ENCODE measurements at places on chromosomes 16 and 17.

DNA sequence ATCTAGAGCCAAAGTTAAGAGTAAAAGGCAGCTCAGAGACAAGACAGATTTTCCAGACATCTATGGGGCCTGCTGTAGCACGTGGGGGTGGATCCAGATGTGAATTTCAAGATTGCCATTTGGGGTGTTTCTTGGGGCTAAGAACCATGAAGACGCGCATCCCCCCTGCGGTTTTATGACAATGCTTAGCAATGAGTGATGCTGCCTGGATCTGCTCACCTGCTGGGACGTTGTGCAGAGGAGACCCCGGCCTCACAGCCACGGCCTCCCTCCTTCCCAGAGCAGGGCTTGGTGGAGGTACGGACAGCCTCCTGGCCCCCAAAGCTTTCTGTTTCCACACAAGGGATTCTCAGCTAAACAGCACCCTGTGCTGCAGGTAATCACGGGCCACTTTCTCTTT lies 151.5 kb upstream of the DYNLRB2 start:
- no peak for DNase-seq

GRCh38 chr16:69057400-69058378 lies 47.8 kb upstream of the HAS3 start:
- no peak for DNase-seq

- no peak for DNase-seq
Measured at GRCh38 chr16:77760800-77761199, 27.6 kb upstream of the VAT1L start.

DNA sequence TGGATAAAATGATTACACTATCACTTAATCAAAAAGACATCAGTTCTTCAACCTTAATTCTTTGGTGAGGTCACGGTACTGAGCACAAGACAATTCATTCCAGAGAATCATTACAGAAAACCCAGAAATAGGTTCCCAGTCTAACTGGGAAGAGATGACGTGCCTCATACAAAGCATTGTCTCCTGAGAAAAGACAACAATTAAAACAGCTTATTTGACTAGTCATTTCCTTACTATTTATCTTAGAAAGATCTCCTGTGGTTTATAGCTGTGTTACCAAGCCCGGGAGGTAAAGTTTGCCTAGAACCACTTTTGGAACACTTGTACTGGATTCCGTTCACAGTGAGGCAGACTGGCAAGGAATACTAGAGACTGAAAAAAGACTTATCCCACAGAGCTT lies 5.1 kb downstream of the PHF12 start:
- DNase-seq = no peak

- no peak for DNase-seq
Measured at GRCh38 chr17:74464730-74465377, 1.6 kb upstream of the CD300A start.

- no peak for DNase-seq
Measured at GRCh38 chr17:28372203-28372944, 880 bp downstream of the SARM1 start.

- DNase-seq = no peak
Measured at GRCh38 chr17:63001689-63002394, 35.8 kb downstream of the TANC2 start.

All from stimulated activated CD4-positive, alpha-beta T cell treated with anti-CD3 and anti-CD28 coated beads, Interleukin-1b, Interleukin-23, amount 100 ng/mL, for 1 hour (primary cell).